Sciatic nerve (tissue), 2 donors: ENCODE measurements at places on chromosomes 16 and 17. TPM values are rescaled to one million over a fixed set of nuclear protein-coding genes. Genes with fewer than 3 reads are reported as not detected.

DNA sequence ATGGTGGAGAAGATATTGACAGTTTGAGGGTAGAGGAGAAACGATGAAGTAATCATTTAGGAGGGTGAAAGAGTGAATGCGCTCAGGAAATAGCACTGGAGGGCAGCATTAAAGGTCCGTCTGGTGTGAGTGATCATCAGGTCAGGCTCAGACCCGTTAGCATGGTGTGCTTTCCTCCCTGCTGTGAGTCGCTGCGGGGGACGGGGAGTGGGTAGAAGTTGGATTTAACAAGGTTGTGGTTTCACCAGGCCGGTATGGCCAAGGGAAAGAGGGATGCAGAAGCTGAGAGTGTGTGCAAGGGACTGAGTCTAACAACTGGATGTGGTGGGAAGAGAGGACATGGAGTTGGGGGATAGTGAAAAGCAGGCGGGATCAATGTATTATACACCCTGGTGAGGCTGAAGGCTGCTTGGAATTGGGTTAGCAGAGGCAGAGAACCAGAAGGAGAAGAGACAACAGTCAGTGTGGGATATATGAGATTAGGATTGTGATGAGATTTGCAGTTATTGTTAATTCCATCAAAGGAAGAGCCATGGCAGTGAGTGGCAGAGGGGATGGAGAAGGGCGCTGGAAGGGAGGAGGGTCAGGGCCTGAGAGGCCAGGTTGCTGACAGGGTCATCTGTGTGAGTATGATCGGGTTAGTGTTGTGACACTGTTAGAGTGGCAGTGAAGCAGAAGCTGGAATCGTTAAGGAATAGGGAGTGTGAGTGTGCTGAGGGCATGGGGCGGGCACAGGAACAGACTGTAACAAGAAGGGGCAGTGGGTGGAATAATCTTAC lies 59.0 kb upstream of the TBX2 start:
- no peak for DNase-seq

DNA sequence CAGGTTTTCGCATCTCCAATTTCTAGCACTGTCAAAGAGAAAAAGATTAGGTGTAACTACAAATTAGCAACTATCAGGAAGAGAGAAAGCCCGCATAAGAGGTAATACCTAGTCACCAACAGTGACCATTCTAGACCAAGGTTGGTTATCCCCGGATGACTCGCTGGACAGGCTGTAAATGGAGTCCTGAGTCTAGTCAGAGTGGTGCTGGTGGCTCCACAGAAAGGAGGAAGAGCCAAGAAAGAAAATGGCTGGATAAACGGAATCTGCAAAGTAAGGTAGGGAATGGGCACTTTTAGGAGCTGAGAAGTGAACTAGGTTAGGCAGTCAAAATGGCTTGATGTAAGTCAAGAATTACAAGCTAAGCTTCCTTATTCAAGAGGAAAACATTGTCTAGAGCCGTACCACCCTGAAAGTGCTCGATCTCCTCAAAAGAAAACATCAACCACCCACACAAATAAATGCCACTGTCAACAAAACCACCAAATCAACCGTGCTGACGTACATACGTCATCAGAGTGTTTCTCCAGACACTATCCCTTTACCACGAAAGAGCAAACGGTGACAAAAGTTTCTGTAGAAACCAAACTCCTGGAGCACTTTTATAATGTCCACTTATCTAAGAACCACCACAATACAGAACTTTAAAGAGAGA lies 2.2 kb downstream of the GSPT1 start:
- DNase-seq, result no peak

DNA sequence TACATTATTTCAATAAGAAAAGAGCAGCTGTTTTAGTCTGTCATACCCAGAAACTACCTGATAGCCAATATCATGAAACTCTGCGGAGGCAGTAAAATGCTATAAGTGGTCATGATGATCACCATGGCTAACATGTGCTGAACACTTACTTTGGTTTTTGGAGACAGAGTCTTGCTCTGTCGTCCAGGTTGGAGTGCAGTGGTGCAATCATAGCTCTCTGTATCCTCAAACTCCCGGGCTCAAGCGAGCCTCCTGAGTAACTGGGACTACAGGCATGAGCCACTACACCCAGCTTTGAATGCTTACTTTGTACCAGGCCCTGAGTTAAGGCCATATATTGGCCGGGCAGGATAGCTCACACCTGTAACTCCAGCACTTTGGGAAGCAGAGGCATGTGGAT lies 101.2 kb upstream of the DHX40 start:
- no peak for DNase-seq

- DNase-seq, result no peak
Measured at GRCh38 chr16:66936462-66936861, 1.1 kb downstream of the CES2 start.

DNA sequence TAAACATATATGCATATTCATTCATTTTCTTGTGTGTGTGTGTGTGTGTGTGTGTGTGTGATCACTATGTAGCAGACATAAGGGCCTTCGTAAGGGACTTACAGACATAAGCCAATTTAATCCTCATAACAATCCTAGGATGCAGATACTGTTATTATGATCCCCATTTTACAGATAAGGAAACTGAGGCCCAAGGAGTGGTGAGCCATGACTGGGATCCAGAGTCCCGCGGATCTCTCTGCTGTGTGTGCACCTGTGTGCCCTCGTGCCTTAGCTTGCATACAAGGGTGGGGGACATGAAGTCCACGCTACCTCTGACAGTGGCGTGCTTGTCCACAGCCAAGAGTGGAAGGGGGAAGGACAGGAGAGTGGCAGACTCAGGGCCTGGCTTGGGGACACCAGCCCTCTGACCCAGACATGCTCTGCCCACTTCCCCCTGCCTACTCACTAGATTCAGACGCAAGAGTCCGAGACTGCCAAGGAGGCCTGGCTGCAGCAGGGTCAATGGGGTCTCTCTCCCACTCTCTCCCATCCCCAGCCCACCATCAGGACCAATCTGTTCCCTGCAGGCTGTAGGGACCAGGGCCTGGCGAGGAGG lies 9.8 kb upstream of the SMTNL2 start:
- no peak for DNase-seq

Gene PRR11
- total RNA-seq, result 2.6 TPM

DNA sequence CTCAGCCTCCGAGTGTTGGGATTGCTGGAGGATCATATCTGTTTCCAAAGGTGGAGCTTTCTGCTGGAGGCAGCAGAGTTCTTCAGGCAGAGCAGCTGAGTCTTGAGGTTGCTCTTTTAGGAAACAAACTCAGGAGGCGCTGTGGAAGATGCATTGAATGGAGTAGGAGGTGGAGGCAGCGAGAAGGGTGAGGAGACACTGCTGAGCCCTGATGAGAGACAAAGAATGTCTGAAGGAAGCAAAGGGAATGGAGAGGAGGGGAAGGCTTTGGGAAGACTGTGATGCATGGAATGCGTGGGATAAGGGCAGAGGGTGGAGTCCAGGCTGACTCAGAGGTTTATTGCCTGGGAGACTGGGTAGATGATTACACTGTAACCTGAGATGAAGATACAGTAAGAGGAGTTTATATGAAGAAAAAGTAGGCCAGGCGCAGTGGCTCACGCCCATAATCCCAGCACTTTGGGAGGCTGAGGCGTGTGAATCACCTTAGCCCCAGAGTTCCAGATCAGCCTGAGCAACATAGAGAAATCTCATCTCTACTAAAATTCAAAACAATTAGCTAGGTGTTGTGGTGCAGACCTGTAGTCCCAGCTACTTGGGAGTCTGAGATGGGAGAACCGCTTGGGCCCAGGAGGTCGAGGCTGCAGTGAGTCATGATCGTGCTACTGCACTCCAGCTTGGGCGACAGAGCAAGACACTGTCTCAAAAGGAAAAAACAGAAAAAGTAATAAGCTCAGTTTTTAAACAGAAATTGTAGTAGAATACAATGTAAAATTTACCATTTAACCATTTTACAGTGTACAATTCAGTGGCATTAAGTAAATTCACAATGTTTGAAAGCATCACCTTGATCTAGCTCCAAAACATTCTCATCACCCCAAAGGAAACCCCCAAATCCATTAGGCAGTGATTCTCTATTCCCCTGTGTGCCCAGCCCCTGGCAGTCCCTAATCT lies 17.8 kb upstream of the TMEM219 start:
- no peak for DNase-seq
